ENCODE measurements at places on chromosomes 1 and 21. TPM values are rescaled to one million over a fixed set of nuclear protein-coding genes. Genes with fewer than 3 reads are reported as not detected.

TRMT13 gene
- 10.6 TPM for polyA plus RNA-seq

DNA sequence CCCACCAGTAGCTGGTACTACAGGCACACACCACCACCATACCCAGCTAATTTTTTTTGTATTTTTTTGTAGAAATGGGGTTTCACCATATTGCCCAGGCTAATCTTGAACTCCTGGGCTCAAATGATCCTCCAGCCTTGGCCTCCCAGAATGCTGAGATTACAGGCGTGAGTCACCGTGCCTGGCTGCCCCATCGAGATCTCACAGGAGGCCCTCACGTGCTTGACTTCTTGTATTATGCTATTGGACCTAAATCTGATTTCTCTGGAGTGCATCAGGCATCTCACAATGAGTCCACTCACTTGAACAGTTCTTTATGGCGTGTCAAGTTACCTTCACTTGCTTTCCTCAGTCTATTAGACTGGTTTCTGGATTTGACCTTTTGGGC is 9.3 kb upstream of the RSRP1 start:
- DNase-seq: no peak

PLA2G2C gene
- not detected for polyA plus RNA-seq

CYYR1 gene
- polyA plus RNA-seq: 4.3 TPM

GRCh38 chr1:243413431-243414151 is 157.8 kb downstream of the SDCCAG8 start:
- DNase-seq: no peak

WNT4 gene
- polyA plus RNA-seq: 6.5 TPM

DNA sequence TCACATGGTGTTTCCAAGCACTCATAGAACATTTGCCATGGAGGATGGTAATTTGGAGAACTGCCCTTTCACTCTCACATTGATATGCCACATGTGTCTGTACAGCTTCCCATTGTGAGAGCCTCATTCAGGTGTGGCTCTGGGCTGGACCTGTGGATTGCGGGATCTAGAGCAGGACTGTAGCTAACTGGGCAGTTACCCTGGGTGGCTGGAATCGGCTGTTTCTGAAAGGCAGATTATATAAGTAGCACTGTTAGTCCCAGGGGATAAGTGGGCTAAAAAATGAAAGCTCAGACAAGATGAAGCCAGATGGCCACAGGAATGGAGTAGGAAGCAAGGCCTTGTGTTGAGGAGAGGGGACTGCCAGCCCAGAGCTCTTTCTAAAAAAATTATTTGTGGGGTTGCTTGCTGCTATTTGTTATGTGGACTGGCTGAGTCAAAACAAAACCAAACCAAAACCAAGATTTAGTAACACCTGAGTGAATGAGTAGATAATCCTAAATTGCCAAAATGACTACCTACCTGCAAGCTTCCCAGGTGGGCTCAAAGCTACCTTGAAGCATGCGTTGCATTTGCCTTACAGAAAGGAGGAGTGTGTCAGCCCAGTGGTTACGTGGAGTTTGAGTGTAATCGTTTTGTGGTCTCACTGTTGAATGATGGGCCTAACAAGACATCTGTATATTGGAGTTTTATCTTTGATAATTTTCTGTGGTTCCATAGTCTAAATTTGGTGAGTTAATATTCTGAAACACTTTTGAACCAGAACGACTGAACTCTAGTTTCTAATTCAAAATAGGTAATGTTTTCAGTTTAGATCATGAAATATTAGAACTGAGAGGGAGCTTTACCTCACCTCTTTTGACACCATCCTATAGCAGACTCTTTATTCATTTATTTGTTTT is 58.0 kb downstream of the SDCCAG8 start:
- DNase-seq: no peak

MROH9 gene
- not detected for polyA plus RNA-seq

DNA sequence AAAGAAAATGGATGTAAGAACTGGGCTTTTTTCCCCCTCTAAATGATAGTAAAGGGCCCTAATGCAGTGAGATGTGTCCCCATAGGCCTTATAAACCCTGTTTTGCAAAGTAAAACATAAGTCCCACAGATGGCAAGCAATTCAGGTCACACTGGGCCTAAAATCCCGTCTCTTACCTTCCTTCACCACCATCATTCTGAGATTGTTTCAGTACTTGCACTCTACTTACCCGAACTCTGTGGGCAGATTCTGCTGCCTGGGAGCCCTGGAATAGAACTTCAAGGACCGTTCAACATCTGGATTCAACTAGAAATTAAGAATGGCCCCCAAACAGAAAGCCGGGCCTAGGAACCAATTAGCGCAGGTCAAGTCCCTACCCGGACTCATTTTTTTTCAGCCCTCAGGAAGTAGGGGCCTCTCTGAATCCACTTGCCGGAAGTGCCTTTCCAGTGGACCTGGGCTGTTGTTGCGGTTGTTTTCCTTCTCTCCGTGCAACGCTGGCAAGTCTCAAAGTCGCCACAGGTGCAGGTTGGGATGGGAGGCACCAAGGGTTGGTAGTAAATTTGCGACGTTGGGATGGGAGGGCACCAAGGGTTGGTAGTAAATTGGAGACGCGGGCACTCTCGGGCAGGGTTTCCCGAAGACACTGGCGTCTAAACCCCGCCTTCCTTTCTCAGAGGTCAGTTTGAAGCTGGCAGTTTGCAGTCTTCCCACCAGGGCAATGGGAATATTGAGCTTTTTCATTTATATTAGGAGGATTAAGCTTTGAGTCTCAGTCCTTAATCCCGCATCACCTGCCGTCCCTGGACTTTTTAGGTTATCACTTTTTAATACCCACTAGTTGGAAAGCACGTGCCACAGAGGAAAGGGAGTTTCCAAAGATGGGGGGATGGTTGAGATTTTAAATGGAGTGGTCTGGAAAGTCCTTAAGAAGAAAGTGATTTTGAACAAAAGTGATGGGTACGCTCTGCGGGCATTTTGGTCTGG is at the start of gene TMEM69:
Gene TMEM69, plus strand, starts transcription at position 428 of the 987 bp plus-strand sequence. CDS start 2,888 bp downstream, outside the sequence.
- DNase-seq: peak; percentile 61

- no peak for DNase-seq
Observed at GRCh38 chr1:226373376-226373775, 34.5 kb downstream of the PARP1 start.

FAM151A gene
- 0.21 TPM for polyA plus RNA-seq

GRCh38 chr1:207027206-207027777 is 5.3 kb downstream of the C1orf116 start:
- no peak for DNase-seq

DNA sequence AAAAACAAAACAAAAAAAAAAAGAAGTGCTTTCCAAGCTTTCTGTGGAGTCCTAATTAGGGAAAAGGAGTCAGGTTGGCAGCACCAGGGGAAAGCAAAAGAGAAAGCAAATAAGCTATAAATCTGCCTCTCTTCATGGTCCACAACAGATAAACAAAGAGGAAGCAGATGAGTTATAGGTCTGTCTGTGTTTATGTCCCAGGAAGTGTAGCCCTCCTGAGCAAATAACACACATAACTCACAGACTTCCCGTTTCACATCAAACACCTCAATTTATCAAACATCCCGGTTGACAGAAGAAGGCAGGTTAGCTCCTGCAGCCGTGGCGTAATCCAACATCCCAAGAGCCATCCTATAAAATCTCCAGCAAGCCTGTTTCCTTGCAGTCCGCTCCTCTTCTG is 5.6 kb upstream of the SLC2A5 start:
- DNase-seq: no peak

GRCh38 chr1:78269591-78269990 is 221.2 kb upstream of the PTGFR start:
- no peak for DNase-seq

- DNase-seq: no peak
Observed at GRCh38 chr1:219507437-219507836, 105.5 kb downstream of the ZC3H11B start.

C8A gene
- polyA plus RNA-seq: not detected

CFHR5 gene
- not detected for polyA plus RNA-seq

- no peak for DNase-seq
Observed at GRCh38 chr1:214547747-214548146, 3.7 kb downstream of the PTPN14 start.

TCHH gene
- polyA plus RNA-seq: 0.15 TPM

RPTN gene
- not detected for polyA plus RNA-seq

DNA sequence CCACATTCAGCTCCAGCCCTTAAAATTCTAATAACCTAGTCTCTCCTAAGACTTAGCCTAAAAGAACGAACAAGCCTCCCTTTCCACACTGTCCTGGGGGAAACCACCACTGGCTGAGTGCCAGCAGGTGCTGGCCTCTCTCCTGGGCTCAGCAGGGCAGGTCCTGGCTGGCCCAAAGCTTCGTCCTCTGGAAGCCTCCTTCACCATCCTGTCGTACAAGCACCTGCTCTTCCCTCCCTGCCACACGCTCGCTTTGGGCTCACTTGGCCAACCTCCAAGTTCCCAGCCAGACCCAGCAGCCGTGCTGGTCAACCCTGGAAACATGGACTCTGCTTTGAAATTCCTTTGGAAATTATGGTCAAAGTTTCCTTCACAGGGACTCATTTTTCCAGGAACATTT is 58.2 kb upstream of the SLC25A33 start:
- DNase-seq: no peak

GRCh38 chr1:158000507-158000906 is 7.1 kb downstream of the KIRREL1 start:
- no peak for DNase-seq

TRAF3IP3 gene
- 0.68 TPM for polyA plus RNA-seq

GRCh38 chr1:98172022-98172421 is 251.2 kb upstream of the DPYD start:
- no peak for DNase-seq
